Glutamatergic neuron (in vitro differentiated cells): ENCODE measurements at places on chromosomes 3 and 15. TPM values are rescaled to one million over a fixed set of nuclear protein-coding genes. Genes with fewer than 3 reads are reported as not detected.
A peak's percentile ranks its signal among the peaks of the same experiment; 100 is the strongest.

DNA sequence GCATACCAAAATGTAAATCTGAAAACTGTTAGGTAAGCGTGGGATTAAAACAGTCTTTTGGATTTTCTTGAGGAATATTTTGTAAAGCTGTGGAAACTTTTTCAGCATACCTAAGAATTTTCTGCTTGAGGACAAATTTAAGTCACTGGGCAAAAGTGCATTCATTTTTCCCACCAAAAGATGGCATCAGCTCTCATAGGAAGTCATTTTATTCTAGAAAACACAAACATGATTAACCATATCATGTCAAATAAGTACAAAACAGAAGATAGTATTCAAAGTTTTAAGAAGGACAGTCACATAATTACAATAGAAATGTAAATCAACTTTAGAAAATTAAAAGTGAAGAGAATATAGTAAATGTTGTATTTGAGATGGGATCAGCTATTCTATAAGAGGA lies 63.5 kb downstream of the SLC49A4 start:
- no peaks in the 10 kb centered on the region for H3K36me3 ChIP-seq
- no peak overlapping the region for H3K27ac ChIP-seq
- no peak overlapping the region for H3K4me3 ChIP-seq
- no peak for DNase-seq

DNA sequence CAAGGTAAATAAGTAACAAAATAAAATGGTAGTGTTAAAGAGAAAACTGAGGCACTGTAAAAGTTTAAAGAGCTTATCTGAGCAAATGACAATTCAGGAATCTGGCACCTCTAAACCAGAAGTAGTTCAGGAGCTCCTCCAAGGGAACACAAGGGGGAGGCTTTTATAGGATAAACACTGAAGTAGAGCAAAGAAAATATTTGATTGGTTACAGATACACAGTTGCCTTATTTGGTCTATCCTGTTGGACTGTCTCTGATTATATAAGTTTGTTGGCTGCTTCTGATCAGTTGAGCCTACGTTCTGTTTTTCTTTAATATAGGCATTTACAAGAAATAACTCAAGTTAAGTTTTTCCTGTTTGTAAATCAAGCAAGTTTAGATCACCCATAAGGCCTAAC lies 146.9 kb downstream of the ERC2 start:
- no peak for DNase-seq
- H3K27me3 ChIP-seq: no peaks in the 10 kb centered on the region
- H3K4me3 ChIP-seq: no peak overlapping the region
- peaks cover 9% of the 10 kb centered on the region for H3K4me1 ChIP-seq

DNA sequence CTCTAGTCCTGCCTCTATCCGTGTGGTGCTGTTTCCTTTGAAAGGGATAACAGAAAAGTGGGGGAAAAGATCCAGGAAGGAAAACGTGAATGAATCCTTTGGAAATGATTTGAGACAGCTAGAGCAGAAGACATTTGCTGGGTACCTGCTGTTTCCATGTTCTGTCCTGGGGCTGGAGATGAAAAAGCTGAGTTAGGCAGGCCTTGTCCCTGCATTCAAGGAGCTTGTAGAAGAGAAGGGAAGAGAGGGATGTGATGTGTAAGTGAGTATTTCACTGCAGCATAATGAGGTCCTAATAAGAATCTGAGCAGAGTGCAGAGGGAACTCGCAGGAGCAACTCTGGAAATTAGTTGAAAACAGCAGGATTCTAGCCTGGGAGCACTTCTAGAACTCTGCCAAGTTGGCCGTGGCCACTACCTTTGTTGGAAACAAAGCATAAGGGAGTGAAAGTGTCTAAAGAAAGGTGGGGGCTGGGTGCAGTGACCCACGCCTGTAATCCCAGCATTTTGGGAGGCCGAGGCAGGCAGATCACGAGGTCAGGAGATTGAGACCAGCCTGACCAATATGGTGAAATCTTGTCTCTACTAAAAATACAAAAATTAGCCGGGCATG lies 13.8 kb upstream of the SEMA4B start:
- peak overlapping the region; percentile 19 for H3K27ac ChIP-seq
- H3K27me3 ChIP-seq: peaks cover 2% of the 10 kb centered on the region
- no peaks in the 10 kb centered on the region for H3K36me3 ChIP-seq
- no peak overlapping the region for H3K4me3 ChIP-seq

DNA sequence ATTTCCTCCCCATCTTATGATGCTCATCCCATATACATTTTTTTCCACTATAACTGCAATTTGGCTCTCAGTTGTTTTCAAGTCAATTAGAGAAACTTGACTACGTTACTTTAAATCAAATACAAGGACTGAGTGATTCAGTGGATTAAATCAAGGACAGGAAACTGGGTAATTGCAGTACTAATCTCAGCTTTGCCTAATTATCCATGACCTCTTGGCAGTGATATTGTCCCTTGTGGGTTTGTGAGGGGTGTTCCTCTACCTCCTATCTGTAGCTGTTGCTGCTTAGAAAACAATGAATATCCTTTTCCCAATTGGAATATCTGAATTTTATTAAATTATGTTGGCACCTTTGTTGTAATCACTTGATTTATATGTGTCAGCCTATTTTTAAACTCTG lies 79.4 kb downstream of the ZPLD1 start:
- H3K36me3 ChIP-seq: no peaks in the 10 kb centered on the region
- no peak for DNase-seq
- H3K27ac ChIP-seq: peak overlapping the region; percentile 18
- H3K27me3 ChIP-seq: peaks cover 5% of the 10 kb centered on the region

EFHB gene
- 0.76 TPM for total RNA-seq

DNA sequence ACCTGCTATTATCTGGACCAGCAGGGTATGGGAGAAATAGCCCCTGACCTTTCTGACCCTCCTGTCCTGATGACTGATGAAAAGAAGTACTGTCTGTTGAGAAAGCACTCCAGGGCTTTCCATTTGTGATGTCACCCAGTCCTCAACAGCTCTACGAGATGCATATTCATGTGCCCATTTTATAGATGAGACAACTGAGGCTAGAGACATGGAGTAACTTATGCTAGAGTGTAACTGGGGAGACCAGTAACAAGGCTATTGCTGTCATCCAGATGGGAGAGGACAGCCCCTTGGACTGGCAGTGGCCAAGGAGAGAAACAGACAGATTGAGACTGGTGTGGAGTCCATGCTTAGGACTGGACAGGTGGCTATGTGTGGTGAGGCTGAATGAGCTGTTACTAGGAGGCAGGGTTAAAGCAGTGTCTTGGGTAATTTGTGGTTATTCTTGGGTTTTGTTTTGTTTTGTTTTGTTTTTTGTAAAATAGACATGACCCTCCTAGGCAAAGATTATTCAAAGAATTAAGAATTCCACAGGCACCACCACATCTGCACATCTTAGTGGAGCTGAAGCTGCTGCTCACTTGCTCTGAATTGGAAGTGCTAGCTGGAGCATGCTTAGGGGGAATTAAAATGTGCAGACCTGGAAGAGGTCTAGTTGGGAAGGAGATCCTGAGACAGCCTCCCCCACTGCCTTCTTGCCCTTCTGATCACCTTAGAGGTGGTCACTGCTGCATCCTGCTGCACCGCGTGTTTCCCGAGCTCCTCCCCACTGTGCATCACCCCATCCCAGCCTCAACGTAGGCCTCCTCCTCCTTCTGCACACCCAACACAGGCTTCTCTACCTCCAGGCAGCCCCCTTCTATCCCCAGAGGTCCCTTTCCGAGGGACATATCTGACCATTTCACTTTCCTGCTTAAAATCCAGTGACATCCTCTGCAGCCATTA lies 8.4 kb downstream of the HRH1 start:
- H3K4me1 ChIP-seq: peaks cover 7% of the 10 kb centered on the region
- peaks cover 15% of the 10 kb centered on the region for H3K27me3 ChIP-seq
- H3K36me3 ChIP-seq: peaks cover 3% of the 10 kb centered on the region

DNA sequence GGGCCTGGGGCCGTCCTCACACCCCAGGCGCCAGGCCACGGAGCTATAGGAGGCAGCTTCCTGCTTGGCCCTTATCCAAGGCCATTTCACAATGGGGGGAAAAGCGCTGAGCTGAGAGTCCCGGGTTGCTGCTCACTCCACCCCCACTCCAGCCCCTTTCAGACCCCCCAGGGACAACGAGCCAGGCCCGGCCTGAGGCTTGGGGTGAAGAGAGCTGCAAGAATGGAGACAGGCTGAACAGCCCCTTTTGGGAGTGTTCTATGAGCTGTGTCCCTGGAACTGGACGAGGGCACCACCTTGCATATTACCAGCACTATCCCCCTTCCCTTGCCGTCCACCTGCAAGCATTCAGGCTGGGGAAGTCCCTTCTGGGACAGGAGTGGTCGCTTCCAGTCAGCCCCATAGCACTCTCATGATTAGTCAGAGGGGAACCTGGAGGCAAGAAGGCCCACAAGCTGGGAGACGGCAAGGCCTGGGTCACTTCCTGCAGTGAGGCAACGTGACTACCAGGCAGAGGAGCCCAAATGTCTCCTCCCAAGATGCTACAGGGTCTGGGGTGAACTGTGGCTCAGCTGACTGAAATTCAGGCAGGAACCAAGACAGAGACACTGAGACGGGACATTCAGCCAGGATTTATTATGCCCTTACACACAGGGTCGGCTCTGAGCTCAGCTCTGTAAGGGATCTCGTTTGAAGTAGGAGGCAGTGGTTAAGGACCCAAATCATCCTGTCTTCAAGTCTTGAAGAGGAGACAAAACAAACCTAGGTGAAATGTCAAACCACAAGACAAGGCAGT lies 8.6 kb upstream of the SRP14 start:
- no peaks in the 10 kb centered on the region for H3K36me3 ChIP-seq
- H3K4me3 ChIP-seq: no peak overlapping the region
- no peak for DNase-seq
- peaks cover 5% of the 10 kb centered on the region for H3K4me1 ChIP-seq

GOLGA6B gene
- total RNA-seq: not detected

- H3K4me1 ChIP-seq: no peaks in the 10 kb centered on the region
- H3K27me3 ChIP-seq: no peaks in the 10 kb centered on the region
- DNase-seq: no peak
- H3K36me3 ChIP-seq: no peaks in the 10 kb centered on the region
- no peak overlapping the region for H3K27ac ChIP-seq
These were observed 111.5 kb downstream of the UNC13C start for GRCh38 chr15:54089776-54090175.

DNA sequence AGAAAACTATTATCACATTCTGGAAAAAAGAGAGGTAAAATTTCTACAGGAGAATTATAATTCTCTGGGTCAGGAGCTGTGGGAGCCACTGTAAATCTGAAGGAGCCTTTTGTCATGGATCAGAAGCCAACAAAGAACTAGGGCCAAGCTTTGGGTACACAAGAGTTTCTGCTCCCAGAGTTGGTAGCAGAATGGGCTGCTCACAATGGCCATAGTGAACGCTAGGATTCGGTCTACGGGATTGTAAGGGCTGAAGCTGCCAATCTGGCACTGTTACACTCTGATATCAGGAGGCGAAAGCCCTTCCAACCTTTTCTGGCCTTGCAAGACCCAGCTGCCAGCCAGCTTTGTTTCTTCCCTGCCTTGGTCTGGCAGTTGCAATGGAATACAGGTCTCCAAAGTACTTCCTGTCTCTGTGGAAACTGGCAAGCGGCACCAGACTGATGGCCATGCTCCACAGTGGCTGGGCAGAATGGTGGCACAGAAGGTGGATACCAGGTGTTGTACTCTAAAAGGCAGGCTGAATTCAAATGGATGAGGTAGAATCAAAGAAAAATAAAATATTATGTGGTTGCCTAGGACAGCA lies 831.7 kb downstream of the CADM2 start:
- H3K36me3 ChIP-seq: no peaks in the 10 kb centered on the region
- no peak overlapping the region for H3K4me3 ChIP-seq
- peaks cover 58% of the 10 kb centered on the region for H3K4me1 ChIP-seq
- H3K27me3 ChIP-seq: no peaks in the 10 kb centered on the region

DNA sequence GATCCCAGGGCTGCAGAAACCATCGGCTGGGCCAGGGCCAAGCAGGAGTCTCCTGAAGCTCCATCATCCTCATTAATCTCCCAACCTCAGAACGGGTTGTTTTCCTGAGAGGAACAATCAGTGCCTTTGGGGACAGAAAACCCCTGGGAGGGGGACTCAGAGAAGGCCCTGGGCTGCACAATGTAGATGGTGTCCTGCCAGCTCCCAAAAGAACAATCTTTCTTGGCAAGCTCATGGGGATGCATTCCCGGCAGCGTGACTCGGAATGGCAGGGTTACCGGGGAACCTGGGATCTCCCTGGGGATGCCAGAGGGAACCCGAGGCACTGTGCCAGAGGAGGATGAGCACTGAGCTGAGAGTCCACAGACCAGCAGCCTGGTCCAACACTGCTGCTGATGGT lies 72.1 kb upstream of the ATP2B2 start:
- peaks cover 32% of the 10 kb centered on the region for H3K4me1 ChIP-seq
- H3K27ac ChIP-seq: no peak overlapping the region
- H3K4me3 ChIP-seq: no peak overlapping the region

DNA sequence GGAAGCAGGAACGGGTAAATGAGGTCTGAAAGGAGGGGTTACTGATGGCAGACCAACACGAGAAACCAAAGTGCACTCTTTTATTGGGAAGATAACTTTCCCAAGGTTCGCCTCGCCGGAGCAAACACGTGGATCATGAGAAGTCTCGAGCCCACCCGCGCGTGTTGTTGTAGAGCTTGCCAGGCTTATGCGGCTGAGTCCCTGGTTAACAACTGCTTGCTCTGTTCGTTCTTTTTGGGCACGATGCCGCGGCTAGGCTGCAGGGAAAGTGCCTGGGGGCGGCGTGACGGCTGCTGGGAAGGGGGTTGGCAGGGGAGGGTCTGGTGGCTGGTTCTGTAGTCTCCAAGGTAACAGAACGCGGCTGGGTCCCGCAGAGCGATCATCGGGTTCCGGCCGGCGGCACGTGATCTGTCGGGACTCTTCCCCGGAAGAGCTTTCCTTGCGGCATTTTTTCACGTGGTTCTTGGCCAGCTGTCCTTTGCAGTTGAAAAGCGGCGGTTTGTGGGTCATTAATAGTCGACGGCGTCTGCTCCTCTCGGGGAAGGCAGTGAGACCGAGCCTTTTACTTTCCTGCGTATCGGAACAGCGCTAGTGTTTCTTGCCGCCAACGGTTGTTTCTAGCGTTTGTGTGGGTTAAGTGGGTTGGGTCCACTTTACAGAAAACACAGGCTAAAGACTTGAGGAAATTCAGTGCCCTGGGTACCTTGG lies 1.5 kb downstream of the MGA start:
- H3K4me1 ChIP-seq: peaks cover 8% of the 10 kb centered on the region
- H3K27ac ChIP-seq: peak overlapping the region; percentile 88
- peak overlapping the region; percentile 98 for H3K4me3 ChIP-seq
- H3K36me3 ChIP-seq: peaks cover 6% of the 10 kb centered on the region
- H3K27me3 ChIP-seq: peaks cover 12% of the 10 kb centered on the region
- peak; percentile 79 for DNase-seq

- no peak overlapping the region for H3K27ac ChIP-seq
- DNase-seq: no peak
- H3K4me3 ChIP-seq: no peak overlapping the region
- H3K4me1 ChIP-seq: peaks cover 2% of the 10 kb centered on the region
These were observed 100.9 kb downstream of the MYO5A start for GRCh38 chr15:52427804-52428203.

- no peak overlapping the region for H3K27ac ChIP-seq
- no peaks in the 10 kb centered on the region for H3K4me1 ChIP-seq
- H3K4me3 ChIP-seq: no peak overlapping the region
- no peak for DNase-seq
These were observed 534.2 kb downstream of the NSUN3 start for GRCh38 chr3:94596887-94597566.
